COLO829 (cell line): ENCODE measurements at places on chromosomes 6 and 20.

DNA sequence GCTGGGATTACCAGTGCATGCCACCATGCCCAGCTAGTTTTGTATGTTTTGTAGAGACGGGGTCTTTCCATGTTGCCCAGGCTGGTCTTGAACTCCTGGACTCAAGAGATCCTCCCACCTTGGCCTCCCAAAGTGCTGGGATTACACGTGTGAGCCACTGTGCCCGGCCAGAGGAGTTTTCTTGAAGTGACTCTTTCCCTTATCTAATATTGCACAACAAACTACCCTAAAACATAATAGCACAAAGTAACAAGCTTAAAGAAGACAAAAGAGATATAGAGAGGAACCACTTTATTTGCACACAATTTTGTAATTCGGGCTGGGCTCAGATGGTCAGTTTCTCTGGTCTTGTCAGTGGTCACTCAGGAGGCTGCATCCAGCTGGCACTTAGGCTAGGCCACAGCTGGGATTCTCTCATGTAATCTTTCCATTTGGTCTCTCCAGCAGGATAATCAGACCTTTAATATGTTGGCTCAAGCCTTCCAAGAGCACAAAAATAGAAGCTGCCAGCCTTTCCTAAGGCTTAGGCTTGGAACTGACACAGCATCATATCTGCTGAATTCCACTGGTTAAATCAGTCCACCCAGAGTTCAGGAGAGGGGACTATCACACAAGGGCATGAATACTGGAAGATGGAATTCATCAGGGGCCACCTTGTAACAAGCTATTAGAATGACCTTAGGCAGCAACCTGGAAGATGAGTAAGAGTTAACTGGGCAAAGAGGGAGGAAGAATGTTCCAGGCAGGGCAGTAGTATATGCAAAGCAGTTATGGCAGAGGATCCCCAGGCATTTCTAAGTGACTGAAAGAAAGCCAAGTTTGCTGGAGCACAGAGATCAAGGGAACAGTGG is 56.7 kb upstream of the PNRC1 start:
- no peak for DNase-seq

DNA sequence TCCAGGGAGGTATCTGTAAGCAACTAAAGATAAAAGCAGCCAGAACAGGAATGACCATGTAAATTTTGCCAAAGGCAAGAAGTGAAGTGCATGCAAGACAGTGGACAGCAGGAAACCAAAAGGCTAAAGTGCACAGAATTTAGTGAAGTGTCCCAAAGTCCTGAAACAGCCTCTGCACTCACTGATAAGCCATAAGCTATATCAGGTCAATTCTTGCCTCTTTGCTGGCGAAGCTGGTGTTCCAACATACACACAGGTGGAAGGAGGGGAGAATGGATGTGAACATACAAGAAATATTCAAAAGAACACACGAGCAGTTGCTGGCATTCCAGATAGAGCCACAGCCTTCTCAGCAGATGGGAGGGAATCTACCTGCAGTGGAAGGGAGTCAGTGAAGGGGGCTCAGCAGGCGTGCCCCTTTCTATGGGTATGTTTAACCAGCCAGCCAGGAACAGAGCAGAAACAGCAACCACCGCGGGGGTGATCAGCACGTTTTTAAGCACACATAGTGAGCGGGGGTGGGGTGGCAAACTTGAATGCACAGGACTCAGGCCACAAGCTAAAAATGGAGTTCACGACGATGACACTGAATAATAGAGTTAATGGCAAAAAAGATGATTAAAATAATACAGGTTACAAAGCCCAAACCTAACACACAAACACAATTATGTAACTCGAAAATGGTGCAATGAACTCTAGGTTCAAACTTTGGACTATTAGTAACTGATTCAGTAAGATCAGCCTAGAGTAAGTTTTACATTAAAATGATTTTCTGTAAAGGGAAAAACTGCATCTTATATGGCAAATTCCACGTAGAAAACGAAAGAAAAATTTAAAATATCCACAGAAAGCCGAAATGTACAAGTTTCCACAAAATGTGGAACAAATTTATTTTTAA is 1.2 kb downstream of the ECI2 start:
- DNase-seq, result no peak

- DNase-seq, result peak; percentile 77
Measured at GRCh38 chr20:48052475-48052835, 267.2 kb upstream of the SULF2 start.

GRCh38 chr20:21323640-21324039 is 20.5 kb downstream of the XRN2 start:
- peak; percentile 44 for DNase-seq

GRCh38 chr6:156791320-156791850 is 14.2 kb downstream of the ARID1B start:
- DNase-seq, result peak; percentile 81

DNA sequence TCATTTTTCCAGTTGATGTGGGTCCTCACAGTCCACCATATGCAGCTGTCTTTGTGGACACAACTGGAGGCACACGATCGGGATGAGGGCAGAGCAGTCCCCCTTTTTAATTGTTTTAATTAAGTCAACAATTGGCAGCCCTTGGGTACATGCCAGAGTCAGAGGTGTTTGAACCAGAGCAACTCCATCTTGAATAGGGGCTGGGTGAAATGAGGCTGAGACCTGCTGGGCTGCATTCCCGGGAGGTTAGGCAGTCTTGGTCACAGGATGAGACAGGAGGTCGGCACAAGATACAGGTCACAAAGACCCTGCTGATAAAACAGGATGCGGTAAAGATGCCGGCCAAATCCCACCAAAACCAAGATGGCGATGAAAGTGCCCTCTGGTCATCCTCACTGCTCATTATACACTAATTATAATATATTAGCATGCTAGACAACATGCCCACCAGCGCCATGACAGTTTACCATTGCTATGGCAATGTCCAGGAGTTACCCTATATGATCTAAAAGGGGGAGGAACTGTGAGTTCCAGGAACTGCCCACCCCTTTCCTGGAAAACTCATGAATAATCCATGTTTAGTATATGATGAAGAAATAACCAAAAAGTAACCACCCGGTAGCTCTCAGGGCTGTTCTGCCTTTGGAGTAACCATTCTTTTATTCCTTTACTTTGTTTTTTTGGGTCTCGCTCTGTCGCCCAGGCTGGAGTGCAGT is 31.8 kb upstream of the BLCAP start:
- DNase-seq, result no peak

DNA sequence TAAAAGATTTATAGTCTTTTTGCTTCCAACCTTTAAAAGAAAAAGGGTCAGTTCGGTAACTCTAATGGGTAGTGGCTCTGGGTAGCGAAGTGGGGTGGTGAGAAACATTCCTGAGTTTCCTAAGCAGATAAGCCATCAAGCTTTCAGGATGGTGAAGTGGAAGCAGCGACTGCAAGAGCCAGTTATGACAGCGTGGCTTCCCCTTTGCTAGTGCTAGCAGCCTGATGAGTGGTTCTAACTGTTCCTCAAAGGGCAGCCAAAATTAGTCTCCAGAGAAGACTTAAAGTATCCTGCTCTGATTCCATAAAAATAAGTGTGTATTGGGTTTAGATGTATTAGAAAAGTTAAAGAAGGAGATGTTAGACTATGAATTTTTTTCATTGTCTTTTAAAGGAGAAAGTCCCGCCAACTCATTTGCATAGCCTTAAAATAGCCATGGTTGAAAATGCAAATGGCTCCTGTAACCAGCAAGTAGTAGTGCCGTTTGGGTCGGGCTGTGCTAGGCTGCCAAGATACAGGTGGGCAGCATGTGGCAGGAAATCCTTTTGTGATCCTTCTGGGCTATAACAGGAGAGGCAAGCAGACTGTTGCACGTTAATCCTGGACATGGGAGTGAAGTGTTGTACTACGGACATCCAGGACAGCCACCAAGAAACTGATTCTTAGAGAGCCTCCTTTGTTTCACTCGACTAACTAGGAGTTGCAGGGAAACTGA is 18.0 kb downstream of the ELOVL2 start:
- DNase-seq, result no peak

DNA sequence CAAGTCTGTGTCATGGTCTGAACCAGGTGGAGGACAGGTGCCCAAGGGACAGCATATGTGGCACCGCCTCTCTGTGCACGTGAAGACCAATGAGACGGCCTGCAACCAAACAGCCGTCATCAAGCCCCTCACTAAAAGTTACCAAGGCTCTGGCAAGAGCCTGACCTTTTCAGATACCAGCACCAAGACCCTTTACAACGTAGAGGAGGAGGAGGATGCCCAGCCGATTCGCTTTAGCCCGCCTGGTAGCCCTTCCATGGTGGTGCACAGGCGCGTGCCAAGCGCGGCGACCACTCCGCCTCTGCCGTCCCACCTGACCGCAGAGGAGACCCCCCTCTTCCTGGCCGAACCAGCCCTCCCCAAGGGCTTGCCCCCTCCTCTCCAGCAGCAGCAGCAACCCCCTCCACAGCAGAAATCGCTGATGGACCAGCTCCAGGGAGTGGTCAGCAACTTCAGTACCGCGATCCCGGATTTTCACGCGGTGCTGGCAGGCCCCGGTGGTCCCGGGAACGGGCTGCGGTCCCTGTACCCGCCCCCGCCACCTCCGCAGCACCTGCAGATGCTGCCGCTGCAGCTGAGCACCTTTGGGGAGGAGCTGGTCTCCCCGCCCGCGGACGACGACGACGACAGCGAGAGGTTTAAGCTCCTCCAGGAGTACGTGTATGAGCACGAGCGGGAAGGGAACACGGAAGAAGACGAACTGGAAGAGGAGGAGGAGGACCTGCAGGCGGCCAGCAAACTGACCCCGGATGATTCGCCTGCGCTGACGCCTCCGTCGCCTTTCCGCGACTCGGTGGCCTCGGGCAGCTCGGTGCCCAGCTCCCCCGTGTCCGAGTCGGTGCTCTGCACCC is 109.5 kb upstream of the RAB32 start:
- no peak for DNase-seq

DNA sequence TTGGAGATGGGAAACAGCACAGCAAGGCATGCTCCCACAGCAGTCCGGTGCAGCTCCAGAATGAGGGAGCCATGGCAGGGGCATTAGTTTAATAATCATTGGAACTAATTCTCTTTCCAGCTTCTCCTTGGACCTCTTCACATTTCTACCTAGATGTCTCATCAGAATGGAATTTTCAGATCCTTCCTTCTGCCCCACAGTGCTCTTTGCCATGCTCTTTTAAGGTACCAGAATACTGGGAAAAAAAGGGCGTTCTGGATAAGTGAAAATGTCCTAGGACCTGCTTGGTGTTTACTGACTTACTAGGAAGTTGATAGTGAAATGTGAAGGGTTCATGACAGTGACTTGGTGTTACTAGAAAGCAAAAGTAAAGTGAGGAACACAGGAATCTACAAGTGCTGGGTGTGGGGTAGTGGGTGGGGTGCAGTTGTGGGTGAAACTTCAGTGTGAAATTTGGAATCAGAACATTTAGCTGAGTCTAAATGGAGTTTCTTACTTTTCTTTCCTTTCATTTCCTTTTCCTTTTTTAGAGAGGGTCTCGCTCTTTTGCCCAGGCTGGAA is 207.1 kb downstream of the ARID1B start:
- no peak for DNase-seq

GRCh38 chr6:46867411-46867810 is 54.3 kb downstream of the ADGRF5 start:
- no peak for DNase-seq

GRCh38 chr6:99711302-99711701 is 104.7 kb downstream of the PRDM13 start:
- DNase-seq, result no peak

DNA sequence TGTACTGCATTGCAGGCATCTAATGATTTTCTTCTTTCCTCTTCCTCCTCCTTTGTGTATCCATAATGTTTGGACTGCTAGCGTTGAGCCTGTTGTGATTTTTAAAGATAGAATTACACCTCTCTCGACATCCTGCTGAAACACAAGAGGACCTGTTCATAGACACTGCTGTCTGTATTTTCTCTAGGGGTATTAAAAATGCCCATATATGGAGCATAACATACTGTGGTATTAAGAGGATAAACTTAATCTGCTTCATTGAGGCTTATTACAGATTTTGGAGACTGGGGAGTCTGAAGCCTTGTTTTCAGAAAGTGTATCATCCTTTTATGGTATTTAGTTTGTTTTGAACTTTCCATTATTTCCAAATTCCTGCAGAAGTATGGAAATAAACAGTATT is 414.3 kb downstream of the CDKAL1 start:
- no peak for DNase-seq

DNA sequence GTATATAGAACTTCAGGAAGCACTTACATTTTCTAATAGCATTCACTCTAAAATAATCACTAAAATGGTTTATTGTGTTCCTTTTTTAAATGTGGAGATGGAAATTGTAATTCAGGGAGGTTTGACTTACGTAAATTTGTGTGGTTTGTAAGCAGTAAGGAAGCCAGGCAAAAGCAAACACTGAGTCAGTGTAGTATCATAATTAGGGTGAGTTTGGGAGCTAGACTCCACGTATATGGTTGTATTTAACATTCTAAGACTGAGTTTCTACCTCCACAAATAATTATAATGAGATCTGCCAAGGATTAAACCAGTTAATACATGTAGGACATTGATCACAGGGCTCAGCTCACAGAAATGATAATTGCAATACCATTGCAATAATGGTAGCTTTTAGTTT is 425.5 kb downstream of the CBLN4 start:
- DNase-seq, result no peak

GRCh38 chr6:102907181-102907580 is 1513.7 kb downstream of the GRIK2 start:
- DNase-seq, result no peak

DNA sequence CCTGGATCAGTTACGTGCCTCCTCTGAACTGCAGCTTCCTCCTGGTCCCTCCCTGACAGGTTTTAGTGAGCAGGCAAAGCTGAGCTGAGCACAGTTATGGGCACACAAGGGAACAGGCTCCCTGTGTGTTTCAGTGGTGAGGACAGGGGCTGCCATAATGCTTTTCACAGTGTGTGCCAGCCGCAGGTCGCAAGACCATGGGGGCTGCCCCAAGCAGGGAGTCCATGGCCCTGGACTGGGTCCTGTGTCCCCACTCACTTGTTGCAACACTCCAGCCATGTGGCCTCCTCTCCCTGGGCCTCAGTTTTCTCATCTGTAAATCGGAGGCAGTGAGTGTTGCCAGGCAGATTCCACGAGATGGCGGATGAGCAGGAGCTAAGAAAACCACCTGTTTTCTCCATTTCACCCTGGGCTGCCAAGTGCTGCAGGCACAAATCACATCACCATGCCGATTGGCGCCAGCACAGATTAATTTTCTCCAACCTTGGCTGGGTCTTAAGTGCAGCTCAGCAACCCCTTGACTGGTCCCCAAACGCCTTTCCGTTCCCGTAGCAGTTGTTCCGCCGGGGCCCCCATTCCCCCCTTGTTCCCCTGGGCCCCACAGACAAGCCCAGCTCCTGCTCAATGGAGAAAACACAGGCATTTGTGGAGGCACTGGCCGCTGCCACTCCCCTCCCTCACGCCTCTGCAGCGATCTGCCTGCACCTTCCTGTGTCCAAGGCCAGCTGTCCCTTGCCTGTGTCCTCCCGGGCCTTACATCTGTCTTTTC is 57.1 kb upstream of the NNAT start:
- DNase-seq, result no peak

DNA sequence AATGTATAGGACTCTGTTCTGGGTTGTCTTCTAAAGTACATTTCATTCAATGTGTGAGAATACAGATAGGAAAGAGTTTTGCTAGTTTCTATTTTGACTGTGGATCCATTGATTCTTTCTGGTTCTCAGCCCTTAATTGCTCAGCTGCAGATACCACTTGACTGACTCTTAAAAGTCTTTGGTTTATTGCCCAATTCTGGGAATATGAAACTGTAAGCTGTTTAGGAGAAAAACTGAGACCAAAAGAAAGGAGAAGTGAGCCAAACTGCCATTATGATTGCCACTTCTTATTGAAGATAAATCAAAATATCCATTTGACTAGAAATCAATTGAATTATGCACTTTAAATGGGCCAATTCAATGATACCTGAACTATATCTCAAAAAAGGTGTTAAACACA is 211.4 kb downstream of the ESR1 start:
- DNase-seq, result no peak
